ENCODE measurements at places on chromosomes 13 and 19. TPM values are rescaled to one million over a fixed set of nuclear protein-coding genes. Genes with fewer than 3 reads are reported as not detected.
A peak's percentile ranks its signal among the peaks of the same experiment; 100 is the strongest.

- no peak for DNase-seq
Observed at GRCh38 chr13:92609376-92609775, 617.2 kb upstream of the GPC6 start.

DNA sequence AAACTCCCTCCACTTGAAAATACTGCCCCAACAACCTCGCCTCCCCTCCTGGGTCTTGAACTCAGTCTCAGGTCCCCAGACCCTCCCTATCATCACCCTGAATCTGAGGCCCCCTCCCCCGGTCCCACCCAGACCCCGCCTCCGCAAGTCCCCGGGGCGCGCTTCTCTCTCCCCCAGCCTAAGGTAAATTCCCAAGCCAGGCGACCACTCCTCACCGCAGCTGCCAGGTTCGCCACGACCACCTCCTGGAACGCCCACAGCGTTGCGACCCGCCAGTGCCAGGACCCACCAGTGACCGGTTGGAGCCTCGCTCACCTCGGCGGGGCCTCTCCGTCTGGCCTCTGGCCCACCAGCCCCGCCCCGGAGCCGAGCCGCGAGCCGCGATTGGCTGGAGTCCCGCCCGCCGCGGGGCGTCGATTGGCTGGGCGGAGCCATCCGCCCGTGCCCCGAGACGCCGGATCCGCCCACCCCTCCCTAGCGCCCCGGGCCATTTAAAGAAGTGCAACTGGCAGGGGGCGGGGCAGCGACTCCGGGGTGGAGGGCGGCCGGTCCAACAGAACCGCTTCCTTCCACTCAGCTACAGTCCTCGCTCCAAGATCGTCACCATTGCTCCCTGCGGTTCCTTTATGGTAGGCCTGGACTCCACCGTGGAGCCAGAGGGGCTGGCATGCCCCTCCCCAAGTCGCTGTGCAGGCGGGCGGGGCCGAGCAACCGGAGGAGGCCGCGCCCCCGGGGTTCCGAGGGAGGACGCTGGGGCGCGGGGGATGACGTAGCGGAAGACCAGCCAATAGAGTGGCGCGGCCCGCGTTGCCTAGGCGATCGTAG lies at the start of gene SERTAD3:
Gene SERTAD3 (minus strand): TSS at position 336 of the 825 bp plus-strand sequence. CDS start 2,255 bp downstream, outside the sequence.
- peak; percentile 93 for DNase-seq

The MYH14 gene
- polyA plus RNA-seq, result 25.7 TPM

- peak; percentile 18 for DNase-seq
Observed at GRCh38 chr13:64471916-64472315, 2758.2 kb downstream of the PCDH9 start.

DNA sequence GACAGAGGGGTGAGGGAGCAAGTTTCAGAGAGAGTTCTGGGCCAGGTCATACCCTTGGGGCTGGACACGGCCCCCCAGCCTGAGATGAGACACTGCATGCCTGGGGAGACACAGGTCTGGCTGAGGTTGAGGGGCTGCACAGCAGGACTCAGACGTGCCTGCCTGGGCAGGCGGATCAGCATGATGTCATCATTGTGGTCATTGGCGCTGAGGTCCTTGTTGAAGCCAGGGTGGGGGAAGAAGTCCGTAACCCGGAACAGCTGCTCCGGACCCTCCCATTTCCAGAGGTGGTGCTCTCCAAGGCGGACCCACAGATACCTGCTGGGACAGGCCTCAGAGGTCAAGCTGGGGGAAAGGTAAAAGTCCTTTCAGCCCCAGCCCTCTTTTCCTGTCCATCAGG lies 5.0 kb upstream of the KLK8 start:
- no peak for DNase-seq

DNA sequence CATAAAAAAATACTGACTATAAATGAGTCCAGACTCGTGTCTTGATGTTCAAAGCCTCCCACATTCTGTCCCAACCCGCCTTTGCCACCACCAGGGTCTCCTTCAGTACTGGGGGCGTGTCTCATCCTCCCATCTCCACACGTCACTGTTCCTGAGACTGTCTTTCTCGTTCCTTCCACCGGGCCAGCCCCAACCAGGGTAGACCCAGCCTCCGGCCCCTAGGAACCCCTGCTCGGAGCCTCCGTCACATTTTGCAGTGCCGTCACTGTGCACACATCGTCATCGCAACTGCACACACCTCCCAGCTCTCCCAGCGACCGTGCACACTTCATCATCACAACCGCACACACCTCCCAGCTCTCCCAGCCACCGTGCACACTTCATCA lies 73.4 kb downstream of the SPACA7 start:
- no peak for DNase-seq

The ANKRD24 gene
- 1.1 TPM for polyA plus RNA-seq

DNA sequence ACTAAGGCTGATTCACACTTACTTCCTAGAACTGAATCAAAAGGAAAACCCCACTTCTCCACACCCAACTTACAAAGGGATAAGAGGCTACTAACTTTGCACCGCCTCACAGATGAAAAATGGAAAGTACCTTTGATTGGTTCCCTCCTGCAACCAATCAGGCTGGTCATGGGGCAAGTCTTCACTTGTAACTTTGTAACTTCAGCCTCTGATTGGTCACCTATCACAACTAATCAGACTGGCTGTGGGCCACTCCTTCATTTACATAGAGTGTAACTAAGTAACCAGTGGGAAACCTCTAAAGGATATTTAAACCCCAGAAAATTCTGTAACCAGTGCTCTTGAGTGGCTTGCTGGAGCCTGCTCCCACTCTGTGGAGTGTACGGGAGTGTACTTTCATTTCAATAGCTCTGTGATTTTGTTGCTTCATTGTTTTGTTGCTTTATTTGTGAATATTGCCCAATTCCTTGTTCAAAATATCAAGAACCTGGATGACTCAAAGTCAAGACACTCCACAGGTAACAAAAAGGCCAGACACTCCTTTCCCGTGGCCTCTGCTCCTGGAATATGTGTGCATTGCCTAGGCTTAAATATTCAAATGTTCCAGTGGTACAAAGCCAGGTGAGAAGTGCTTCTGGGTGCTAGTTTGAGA lies 50.5 kb downstream of the RFC3 start:
- DNase-seq, result no peak

DNA sequence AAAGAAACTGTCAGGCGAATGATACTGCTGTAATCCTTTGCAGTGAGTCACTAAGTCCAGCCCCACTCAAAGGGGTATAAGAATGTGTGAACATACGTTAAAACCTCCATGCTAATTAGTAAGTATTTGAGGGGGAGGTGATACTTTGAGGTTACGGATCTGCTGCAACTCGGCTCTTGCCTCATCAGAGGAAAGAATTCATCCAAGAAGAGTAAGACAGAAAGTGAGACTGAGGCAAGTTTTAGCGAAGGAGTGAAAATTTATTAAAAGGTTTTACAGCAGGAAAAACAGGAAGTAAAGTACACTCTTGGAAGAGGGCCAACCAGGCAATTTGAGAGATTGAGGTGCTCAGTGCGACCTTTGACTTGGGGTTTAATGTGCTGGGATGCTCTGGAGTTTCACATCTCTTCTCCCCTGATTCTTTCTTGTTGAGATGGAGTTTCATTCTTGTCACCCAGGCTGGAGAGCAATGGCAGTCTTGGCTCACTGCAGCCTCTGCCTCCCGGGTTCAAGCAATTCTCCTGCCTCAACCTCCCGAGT lies 9.8 kb downstream of the CLEC4M start:
- no peak for DNase-seq

DNA sequence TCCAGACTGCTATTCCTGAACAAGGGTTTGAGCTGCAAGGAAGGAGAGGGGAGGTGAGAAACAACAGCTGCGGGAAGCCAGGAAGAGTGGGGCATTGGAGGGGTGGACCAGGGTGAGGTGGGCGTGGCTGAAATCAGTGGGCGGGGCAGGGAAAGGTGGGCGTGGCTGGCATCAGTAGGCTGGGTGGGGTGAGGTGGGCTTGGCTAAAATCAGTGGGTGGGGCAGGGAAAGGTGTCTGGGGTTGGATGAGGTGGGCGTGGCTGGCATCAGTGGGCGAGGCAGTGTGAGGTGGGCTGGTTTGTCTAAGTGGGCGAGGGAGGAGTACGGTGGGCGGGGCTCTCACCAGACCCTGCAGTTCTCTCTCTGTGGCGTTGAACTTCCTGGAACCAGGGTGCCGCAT lies 87.6 kb downstream of the MUC16 start:
- DNase-seq, result no peak

The MEIS3 gene
- 19.9 TPM for polyA plus RNA-seq

DNA sequence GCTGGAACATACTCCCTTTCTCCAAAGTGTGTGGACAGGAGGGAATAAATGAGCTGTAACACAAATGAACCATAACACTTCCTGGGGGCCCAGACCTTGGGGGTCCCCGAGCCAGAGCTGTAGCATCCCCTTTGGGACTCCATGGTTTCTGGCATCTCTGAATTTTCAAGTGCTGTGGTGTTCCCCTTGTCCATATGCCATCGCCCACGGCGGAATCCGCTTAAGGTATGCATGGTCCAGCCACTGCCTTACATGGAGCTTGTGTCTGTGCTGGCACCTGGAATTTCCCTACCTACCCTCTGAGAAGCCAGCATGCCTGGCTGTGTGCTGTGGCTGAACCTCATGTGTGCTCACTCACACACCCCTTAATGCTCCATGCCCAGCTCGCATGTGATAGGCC lies 943.6 kb downstream of the SLITRK1 start:
- no peak for DNase-seq

GRCh38 chr13:19169496-19169895 lies 12.1 kb downstream of the TUBA3C start:
- DNase-seq, result no peak

DNA sequence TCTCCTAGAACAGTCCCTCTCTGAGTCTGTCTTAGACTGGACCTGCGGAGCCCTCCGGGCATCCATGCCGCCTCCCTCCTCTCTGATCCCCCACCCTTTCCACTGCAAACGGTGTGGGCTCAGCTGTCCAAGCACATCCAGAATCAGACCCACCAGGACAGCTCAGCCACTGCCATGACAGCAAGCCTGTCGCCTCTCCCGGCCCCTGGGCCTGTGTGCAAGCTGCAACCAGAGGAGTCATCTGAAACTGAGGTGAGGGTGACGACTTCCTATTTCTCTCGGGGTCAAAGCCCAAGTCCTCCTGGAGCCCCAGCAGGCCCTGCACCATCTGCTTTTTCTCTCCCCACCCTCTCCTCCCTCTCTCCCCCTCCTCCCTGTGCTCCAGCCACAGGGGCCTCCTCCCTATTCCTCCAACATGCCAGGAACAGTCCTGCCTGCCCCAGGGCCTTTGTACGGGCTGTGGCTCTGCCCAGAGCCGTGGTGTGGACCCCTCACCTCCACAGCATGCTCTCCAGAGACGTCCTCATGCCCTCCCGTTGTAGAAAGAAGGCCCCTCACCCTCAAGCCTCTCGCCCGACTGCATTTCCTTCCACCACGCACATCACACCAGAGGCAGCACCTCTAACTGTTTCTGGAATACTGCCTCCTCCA lies 23.5 kb upstream of the MYDGF start:
- DNase-seq, result no peak

The CACNA1A gene
- polyA plus RNA-seq, result 3.1 TPM

- no peak for DNase-seq
Observed at GRCh38 chr19:15672580-15673175, at the start of gene CYP4F12. Gene CYP4F12, plus strand, starts transcription at chr19:15673087. Its CDS starts 443 bp downstream, at chr19:15673530.

The NLRP5 gene
- polyA plus RNA-seq, result not detected

The THSD1 gene
- polyA plus RNA-seq, result 7.3 TPM

The ZNF563 gene
- polyA plus RNA-seq, result 4.8 TPM

The VWA8 gene
- polyA plus RNA-seq, result 15.3 TPM

The RFPL4A gene
- polyA plus RNA-seq, result not detected

The MIR17HG gene
- 9.7 TPM for polyA plus RNA-seq

GRCh38 chr13:86882107-86882506 lies 789.1 kb upstream of the SLITRK5 start:
- DNase-seq, result no peak

DNA sequence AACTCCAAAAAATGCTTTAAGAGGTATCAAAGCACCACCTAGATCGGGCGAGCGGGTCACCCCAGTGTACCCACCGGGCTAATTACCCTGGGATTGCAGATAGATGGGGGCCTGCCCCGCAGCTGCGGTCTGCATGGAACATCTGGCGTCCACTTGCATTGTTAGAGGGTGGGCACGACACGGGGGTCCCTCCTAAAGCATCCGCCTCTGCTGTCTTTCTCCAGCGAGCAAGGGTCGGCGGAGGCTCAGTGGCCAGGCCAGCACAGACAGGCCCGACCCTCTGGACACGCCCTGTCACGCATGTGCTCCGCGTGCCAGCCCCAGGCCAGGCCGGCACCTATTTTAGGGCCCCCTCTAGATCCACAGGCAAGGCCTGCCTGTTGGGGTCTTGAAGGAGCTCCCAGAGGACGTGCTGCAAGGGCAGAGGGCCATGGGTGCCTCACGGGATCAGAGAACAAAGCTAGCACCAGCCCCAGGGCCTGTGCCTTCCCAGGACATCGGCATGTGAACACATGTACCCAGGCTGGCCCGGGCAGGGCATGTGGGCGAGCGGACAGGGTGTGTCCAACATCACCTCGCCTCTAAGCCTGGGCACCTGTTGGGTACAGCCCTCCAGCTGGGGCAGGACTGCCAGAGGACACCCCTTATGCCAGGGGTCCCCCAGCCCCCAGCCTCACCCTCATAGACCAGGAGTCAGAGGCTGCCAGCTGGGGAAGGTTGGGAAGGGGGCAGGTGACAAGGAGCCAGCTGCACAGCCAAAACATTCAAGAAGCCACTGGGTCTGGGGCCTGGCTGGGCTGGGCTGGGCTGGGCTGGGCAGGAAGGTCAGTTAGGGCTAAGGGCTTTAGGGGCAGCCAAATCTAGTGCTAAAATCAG lies 35.6 kb upstream of the NANOS3 start:
- no peak for DNase-seq

The PODNL1 gene
- polyA plus RNA-seq, result 0.86 TPM

DNA sequence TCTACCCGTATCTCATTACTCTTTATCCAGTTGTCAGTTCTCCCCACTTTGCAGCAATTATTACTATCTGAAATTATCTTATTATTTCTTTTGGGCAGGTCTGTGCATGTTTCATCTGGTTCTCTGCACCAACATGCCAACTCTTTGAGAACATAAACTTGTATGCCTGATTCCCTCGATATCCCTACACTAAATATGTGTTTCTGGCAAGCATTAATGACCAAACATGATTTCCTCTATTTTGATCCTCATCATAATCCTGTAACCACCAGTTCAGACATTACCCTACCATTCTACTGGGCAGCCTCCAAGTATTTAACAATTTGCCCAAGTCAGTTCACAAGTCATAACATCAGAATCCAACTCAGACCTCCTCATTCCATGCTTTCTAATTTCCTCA lies 426.1 kb downstream of the FOXO1 start:
- DNase-seq, result no peak

- DNase-seq, result no peak
Observed at GRCh38 chr13:60220072-60220471, 56.3 kb upstream of the DIAPH3 start.

DNA sequence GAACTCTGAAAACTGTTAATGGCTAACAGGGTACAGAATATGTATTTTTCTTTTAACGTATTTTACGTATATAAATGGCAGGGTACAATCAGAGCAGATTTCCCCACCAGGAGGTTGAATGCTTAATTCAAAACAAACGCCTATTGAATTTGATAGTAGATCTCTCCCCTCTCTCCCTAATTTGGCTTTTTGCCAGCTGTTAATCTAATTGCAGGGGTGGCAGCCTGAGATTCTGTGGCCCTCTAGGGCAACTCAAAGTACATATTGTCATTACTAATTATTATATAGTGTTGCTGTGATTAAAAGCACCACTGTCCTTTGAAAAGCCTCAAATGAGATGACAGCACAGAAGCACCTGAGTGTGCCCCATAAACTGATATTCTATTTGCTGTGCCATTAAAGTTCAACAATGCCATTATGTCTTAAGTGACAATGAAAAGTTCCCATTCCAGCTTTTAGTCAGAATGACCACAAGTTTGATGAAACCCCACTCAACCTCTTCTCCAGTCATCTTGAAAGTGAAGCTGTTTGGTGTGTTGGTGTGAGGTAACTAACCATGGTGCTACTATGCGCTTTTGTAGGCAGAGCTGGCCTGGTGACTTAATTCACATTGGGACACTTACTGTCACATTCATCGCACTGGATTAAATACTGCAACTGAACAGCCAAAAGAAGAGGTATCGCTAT lies 351.4 kb downstream of the KCNRG start:
- no peak for DNase-seq
